ENCODE measurements at places on chromosomes 11 and 22. TPM values are rescaled to one million over a fixed set of nuclear protein-coding genes. Genes with fewer than 3 reads are reported as not detected.

The CDHR5 gene
- not detected for total RNA-seq

The ART1 gene
- not detected for total RNA-seq

The BTBD18 gene
- not detected for total RNA-seq

The LRRC10B gene
- total RNA-seq, result not detected

The SERPING1 gene
- 157 TPM for total RNA-seq

The C11orf91 gene
- total RNA-seq, result not detected

The SLC22A9 gene
- not detected for total RNA-seq

The MIOX gene
- not detected for total RNA-seq

The ZNRF3 gene
- total RNA-seq, result 6.3 TPM

The CARD10 gene
- 8.7 TPM for total RNA-seq

The HDHD5 gene
- 34.3 TPM for total RNA-seq

The HEPN1 gene
- total RNA-seq, result not detected

The KCNK4 gene
- not detected for total RNA-seq

The LRRC4C gene
- total RNA-seq, result not detected

The CHRM4 gene
- 0.35 TPM for total RNA-seq

The IL17REL gene
- not detected for total RNA-seq

The GRAMD1B gene
- 9.9 TPM for total RNA-seq

The KBTBD4 gene
- total RNA-seq, result 28.3 TPM

The VSIG2 gene
- not detected for total RNA-seq

The NLRP14 gene
- under 0.01 TPM for total RNA-seq

The MMP13 gene
- total RNA-seq, result not detected

The RIC3 gene
- total RNA-seq, result not detected

The OR5P2 gene
- total RNA-seq, result not detected

The RIBC2 gene
- 1.2 TPM for total RNA-seq

The FAM181B gene
- total RNA-seq, result not detected

The LAYN gene
- total RNA-seq, result 55.8 TPM

The BRSK2 gene
- total RNA-seq, result not detected

The BIRC3 gene
- total RNA-seq, result 0.86 TPM

The CENPM gene
- 43.8 TPM for total RNA-seq

The NCR3LG1 gene
- 4.0 TPM for total RNA-seq

The HTR3B gene
- not detected for total RNA-seq

The SYT7 gene
- 1.7 TPM for total RNA-seq

The CNTN5 gene
- total RNA-seq, result not detected
